Muscle of back (tissue), 13 donors: ENCODE measurements at places on chromosomes 1 and 21.

DNA sequence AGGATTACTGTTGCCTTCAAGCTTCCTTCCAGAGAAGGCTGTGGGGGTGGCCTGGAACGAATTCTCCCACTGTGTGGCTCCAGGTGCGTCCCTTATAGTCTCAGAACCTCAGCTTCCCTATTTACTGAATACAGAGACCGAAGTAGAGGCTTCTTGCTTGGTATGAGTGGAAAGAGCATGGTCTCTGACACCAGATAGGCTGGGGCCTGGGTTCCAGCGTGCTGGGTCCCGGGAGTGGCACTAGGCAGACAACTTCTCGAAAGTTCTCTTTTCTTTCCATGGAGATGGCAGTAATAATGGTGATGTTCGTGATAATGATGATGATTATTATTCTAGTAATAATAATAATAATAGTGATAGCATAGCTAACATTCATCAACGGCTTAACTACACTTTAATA is 161.7 kb downstream of the PTPRU start:
- no peak for DNase-seq

DNA sequence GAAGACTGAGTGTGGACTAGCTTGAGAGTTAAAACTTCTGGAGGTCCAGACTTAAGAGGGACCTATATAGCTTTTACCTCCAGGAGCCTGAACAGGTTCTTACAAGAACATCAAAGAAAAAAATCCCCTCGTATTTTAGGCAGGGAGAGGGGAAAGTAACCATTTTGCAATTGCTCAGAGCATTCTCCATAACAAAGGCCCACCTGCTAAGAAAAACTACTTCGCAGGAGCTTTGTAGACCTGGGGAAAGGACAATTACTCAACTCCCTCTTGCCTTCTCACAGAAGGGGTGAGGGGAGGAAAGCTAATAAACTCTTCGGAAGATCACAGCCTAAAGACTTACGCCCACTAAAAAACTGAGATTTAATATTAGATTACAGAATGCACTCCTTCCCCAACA is 86.3 kb downstream of the RERE start:
- DNase-seq: no peak

- DNase-seq: peak; percentile 95
Measured at GRCh38 chr1:117367046-117368025, at the start of gene MAN1A2. Gene MAN1A2, plus strand, starts transcription at chr1:117367449. Its CDS starts 735 bp downstream, at chr1:117368184.

- DNase-seq: no peak
Measured at GRCh38 chr1:205018381-205018780, 24.6 kb upstream of the CNTN2 start.

GRCh38 chr1:45327644-45328515 is 1.2 kb downstream of the HPDL start:
- no peak for DNase-seq

- DNase-seq: no peak
Measured at GRCh38 chr1:184865831-184866230, 108.5 kb downstream of the NIBAN1 start.

- DNase-seq: no peak
Measured at GRCh38 chr1:88695781-88696180, 11.7 kb downstream of the PKN2 start.

DNA sequence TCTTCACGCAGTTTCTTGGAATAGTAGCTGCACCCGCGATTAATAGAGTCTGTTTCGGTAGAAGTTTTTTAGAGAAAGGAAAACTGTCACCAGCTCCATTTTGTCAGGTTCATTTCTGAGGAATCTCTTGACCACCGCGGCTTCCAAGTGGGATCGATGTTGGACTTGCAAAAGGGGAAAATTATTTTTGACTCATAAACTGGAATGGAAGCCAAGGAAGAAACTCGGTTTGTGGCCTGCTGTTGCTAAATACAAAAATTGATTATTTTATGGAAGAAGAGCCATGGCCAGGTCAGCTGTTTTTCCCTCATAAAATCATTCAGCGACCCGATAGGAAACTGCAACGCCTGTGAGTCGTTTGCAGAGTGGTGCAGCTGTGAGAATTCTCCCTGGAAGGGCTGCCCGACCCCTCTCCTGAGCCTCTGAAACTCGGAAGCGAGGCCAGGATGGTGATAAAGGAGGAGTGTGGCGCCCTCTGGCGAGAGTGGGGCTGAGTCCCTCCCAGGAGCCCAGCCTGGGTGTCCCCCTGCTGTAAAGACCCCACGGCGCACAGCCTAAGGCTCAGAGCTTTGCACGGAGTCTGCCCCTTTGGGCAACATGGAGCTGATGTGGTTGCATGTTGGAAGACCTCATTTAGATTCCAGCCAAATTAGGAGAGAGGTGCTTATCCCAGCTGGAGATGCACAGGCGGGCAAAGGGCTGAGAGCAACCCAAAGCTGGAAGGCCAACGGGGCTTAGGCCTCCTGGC is 83.6 kb upstream of the SLC25A33 start:
- DNase-seq: peak; percentile 69

GRCh38 chr1:10440305-10440704 is 9.5 kb upstream of the CORT start:
- DNase-seq: no peak

DNA sequence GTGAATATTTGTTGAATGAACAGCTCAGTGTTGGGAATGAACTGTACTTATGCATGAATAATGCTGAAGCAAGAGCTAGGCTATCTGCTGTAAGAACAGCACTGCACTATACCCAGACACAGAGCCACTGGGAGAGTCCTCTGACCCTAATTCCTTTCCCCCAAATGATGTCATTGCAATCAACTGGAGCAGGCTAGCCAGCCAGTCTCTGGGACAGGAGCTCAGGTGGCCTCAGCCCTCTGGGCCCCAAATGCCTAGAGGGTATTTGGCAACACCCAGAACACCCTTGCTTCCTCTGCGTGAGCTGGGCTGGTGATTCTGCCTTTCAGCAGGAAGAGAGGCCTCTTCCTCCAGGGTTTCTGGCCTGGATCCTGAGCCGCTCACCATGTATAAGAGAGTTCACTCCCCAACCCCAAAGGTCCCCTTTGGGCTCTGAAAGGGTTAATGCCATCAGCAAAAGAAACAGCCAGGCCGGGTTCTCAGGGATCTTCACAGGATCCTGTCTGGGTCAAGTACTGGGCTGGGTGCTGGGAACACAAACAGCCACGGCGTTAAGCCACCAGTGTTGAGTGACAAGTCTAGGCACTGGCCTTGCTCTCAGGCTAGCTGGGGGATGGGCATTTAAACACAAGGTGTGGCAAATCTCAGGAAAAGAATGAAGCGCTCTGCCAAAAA is 3.7 kb upstream of the PADI4 start:
- no peak for DNase-seq

DNA sequence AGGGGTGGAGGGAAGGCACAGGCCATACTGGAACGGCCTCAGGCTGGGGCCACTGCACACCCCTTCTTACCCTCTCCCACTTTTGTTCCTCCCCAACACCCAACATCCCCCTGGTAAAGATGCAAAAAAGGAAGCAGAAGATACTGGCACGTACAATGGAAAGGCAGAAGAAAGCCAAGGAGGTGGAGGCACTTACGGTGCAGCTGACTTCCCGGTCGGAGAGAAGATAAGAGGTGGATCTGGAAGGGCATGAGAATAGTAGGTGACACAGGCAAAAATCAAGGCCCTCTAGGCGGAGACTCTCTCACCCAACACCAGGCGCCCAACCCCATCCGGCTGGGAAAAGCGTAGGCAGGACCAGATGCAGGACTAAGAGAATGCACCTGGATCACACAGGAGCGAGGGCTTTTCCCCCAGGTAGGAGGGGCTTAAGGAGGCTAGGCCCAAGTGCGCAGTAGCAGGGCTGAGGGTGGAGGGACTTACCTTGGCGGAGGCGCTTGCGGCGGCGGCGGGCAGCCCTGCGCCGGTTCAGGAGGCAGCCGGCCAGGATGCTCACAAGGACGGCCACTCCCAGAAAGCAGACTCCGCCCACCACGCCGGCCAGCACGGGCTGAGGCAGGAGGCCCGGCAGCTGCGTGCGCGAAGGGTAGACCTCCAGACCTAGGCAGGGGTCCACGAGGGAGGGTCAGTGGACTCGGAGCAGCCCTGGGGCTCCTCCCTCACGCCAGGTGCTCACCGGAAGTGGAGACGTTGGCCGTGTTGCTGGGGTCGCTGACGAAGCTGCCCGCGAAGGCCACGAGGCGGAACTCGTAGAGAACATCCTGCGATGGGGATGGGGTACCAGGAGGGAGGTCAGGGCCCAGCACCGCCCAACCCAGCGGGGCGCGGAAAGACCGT is 4.1 kb upstream of the TAGLN2 start:
- no peak for DNase-seq

- no peak for DNase-seq
Measured at GRCh38 chr1:195577748-195578147, 1030.5 kb downstream of the KCNT2 start.

- DNase-seq: no peak
Measured at GRCh38 chr1:2982615-2983318, 38.5 kb upstream of the ACTRT2 start.

GRCh38 chr1:209443361-209443931 is 140.1 kb upstream of the CAMK1G start:
- no peak for DNase-seq

- no peak for DNase-seq
Measured at GRCh38 chr1:202233171-202233570, 39.6 kb downstream of the LGR6 start.

DNA sequence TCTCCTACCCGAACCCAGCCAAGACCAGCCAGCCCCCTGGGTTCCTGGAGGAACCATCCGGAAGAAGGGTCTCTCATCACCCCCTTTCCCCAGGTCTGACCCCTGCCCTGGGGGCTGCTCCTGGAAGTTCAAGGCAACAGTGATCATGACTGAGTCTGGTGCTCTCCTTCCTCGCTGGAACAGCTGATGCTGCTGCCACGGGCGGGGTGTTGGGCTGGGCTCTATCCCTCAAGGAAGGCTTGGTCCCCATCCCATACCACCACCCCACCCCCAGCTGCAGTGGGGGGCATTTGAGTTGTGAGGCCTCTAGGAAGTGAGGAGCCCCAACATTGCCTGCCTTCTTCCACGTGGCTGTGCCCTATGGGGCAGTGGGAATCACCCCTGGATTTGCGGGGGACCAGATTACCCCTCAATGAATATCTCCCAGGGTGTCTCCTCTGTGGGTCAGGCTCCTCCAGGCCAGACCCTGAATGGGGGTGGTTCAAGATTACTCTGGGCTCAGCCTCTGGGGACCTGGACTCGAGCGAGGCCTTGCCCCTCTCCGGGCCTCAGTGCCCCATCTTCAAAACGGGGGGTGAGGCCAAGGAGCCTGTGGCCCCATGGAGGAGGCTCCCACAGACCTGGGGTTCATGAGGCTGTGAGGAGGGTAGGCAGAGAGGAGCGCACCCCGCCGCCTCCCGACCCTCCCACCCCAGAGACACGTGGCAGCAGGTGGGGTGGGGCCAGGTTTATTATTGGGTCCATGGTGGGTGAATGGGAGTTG is 2.8 kb downstream of the MASP2 start:
- no peak for DNase-seq

DNA sequence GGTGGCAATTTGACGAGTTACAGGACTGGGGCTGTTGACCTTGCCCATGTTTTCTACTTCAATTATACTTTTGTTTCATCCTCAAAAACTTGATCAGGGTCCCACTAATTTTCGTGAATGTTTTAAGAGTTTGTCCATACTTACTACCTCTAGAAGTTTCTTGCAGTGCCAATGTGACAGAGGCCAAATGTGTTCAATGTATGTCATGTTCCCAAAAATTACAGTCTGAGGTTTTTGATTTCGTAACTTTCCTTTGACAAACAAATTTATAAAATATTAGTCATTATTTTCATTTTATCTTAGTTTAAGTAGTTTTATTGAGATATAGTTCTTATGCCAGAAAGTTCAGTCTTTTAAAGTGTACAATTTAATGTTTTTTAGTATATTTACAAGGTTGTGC is 15.3 kb downstream of the VPS13D start:
- no peak for DNase-seq

- DNase-seq: no peak
Measured at GRCh38 chr1:109840011-109840629, 70.5 kb upstream of the CSF1 start.

DNA sequence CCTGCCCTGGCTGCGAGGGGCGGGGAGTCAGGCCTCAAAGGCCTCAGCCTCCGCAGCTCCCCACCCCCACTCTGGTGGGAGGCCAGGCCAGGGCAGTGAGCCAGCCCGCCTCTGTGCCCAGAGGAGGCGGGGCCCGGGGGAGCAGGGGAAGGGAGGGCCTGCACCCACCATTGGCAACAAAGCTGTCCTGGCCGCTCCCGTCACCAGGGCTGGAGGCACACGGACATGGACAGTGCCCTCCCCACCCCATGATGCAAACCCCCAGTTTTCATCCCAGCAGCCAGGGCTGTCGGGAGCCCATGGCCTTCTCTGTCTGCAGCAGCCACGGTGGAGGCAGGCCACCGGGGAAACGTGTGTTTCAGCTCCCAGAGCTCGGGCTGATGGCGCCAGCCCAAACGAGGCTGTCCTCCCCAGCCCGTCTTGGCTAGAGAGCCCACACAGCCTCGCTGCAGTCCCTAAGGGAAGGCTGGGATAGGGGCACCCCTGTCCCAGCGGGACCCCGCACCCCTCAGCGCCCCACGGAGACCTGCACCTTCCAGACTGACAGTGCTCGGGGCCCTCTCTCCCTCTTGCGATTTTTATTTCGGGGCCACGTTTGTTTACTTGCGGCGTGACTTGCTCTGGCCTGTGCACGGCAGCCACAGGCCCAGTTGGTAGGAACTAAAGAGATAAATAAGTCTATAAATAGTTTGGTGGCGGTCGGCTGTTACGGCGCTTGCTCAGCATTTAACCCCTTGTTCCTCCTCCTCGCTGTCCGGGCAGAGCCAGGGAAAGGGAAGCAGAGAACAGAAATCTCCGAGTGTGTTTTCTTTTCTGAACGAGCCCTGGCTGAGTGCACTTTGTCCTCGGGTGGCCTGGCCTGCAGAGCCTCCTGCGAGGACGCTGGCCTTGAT is 101.8 kb downstream of the PRDM16 start:
- DNase-seq: peak; percentile 77

DNA sequence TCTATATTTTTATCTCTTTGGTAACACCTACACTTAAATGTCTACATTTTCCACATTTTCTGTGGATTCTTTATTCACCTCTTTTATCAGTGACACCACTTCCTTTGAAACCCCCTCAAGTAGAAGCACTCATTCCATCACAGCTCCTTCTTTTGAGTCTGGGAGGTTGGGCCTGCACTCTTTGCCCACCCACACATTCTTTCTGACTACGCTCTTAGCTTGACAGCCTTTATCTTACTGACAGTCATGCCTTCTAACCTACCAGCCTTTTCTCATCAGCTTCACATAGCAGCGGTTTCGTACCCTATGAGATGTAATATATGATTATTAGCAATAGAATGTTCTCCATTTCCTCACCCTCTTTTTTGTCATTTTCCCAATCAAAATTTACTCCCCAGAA is 151.9 kb downstream of the TNFSF18 start:
- no peak for DNase-seq

GRCh38 chr1:224673141-224673540 is 57.0 kb downstream of the CNIH3 start:
- no peak for DNase-seq
